ENCODE measurements at places on chromosomes 6 and 20. TPM values are rescaled to one million over a fixed set of nuclear protein-coding genes. Genes with fewer than 3 reads are reported as not detected.

TUBB1 gene
- total RNA-seq = 0.05 TPM

DNA sequence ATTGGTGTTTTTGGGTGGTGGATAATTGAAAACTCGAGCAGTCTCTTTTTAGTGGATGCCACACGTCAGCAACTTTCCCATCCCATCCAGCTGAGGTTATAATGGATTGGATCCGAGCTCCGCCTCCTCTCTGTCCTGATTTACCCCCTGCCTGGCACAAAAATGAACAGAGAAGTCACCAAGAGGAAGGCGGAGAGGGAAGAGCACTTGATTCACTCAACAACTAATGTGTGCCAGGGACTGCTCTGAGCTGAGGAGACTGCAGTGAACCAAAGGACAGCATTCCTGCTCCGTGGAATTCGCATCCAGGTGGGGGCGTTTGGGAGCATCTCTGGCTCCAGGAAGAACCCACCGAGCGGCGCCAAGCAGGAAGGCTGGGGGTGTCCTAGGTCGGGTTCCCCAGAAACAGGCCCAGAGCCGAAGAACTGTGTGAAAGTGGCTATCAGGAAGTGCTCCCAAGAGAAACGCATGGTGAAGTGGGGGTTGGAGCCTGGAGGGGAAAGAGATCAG is 95.8 kb upstream of the NAA20 start:
- no peak for DNase-seq

PAK5 gene
- not detected for total RNA-seq

DNA sequence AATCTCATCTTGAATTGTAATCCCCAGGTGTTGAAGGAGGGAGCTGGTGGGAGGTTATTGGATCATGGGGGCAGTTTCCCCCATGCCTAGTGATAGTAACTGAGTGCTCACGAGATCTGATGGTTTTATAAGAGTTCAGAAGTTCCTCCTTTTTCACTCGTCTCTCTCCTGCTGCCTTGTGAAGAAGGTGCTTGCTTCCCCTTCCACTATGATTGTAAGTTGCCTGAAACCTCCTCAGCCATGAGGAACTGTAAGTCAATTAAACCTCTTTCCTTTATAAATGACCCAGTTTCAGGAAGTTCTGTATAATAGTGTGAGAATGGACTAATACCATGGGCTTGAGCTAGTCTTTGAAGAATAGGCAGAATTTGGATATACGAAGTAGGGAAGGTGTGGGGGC is 113.9 kb downstream of the RIN2 start:
- DNase-seq = no peak

DNA sequence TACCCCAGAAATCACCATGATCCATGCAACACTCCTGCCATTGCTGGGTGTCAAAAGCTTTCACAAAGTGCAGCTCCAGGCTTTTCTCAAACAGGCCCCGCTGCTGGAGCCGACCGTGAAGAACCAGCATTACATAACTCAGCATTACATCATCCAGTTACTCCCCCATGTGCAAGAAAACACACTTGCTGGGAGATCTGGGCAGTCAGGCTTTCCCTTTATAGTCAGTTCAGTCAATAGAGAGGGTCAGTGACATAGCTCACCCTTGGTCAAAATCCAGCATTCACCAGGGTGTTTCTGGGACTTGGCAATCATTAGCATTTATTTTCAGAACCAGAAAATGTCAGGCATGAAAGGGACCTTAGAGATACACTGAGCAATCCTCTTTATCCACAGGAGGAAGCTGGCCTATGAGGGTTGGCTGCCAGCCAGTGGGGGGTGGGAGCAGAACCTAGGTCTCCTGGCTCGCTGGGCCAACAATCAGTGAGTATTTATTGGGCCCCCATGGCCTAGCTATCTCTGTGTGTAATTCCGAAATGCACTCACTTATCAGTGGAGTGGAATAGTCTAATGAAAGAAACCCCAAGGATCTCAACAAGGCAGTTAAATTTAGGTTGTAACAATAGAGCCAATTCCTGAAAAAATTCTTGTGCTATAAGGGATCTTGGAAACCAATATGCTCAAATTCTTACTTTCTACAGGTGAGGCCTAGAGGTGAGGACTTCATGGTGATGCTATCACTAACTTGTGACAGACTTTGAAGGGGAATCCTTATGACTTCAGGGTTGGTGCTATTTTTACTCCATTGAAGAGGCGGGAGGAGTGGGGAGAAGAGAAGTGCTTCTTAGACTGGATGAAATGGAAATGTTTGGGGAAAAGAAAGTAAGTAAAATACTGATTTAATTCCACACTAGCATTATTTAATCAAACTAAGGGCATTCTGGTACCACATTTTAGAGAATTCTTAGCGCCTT is 54.6 kb downstream of the LYRM4 start:
- peak; percentile 38 for DNase-seq

TPD52L1 gene
- total RNA-seq = 47.9 TPM

DNA sequence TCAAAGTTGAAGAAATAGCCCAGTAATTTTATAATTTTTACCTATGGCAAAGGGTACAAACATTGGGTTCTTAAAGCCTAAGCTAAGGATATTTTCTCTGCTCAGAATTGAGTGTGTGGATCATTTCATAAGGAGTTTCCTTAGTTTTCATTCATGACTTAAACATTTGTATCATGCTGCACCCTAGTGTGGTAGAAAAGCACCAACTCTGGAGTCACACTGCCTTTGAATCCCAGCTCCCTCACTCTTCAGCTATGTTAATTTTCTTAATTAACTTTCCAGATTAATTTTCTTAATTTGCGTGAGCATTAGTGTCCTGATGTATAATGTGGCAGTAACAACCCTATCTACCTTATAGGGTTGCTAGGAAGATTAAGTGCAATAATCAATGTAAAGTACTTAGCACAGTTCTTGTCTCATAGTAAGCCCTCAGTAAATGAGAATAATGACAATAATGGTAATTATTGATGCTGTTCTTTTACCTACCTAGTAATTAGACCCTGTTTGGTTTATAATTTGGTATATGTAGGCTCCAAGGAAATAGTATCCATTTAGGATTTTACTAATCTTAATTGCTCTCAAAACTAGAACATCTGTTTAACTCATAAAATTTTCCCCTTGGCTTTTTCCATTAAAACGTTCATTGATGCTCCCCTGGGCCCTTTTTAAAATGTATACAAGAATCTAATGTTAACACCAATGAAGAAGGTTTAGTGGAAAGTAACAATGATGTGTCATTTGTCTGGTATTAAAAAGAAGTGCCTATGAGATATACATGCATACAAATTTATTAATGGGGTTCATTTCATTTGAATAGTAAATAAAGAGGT is 31.6 kb downstream of the DSE start:
- no peak for DNase-seq

CYP39A1 gene
- 2.1 TPM for total RNA-seq

- no peak for DNase-seq
Measured at GRCh38 chr6:37435373-37435772, 2.4 kb downstream of the CMTR1 start.

- no peak for DNase-seq
Measured at GRCh38 chr20:38628580-38629470, 27.2 kb downstream of the ARHGAP40 start.

TEAD3 gene
- 24.4 TPM for total RNA-seq

SIRPB1 gene
- total RNA-seq = not detected

DNA sequence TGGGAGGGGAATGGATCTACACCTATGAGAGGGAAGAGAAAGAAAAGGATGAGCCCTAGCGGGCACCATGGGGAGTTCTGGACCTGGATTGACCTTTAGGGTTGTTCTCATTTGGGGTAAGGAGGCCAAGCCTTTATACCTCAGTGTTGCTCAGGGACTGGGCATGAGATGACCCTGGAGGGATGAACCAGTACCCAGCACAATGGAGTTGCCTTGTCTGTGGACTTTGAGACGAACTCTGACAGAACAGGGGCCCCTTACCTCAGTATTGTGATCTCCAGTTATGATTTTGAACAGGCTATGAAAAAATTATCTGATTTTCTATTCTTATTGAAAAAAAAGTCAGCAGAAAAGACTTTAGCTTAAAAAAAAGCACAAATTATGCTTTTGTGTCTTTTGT is 88.6 kb downstream of the FOXA2 start:
- no peak for DNase-seq

SLC32A1 gene
- not detected for total RNA-seq

DNA sequence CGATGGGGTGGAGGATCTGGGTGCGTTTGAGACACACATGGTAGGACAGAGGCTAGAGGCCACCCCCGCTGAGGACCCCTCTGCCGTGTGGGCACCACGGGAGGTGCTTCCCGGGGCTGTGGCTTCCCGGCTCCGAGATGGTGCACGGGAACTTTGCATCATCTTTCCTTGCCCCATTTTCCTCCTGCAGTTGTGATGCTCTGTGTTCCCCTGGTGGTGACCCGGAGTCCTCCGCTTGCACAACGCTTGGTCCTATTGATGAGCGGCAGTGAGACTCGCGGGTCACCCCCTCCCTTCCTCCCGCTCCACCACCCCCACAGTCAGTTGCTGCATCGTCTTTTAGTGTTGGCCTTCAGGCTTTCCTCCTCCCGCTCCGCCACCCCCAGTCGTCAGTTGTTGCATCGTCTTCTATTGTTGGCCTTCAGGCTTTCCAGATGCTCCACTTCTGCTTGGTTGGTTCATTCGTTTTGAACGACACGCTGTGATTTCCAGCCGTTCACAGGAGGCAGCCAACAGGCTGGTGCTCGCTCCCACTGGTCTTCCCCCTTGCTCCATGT is 37.3 kb downstream of the PYGB start:
- peak; percentile 36 for DNase-seq

ADGRF4 gene
- total RNA-seq = not detected

DNA sequence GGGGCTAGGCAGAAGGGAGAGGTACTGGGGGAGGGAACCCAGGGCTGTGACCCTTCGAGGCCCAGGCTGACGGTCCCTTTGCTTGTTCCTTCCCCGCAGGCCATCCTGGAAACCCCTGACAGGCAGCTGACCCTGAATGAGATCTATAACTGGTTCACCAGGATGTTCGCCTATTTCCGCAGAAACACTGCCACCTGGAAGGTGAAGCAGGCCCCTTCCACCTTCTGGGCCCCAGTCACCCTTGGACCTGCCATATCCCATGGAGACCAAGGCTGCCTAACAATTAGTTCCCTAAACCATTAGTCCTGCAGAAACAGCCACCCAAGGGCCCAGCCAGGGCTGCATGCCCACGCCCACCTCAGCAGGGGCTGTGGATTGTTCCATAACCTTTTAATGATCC is 44.9 kb downstream of the FOXP4 start:
- DNase-seq = no peak

- DNase-seq = no peak
Measured at GRCh38 chr6:42165016-42165415, 8.1 kb upstream of the GUCA1A start.

SRC gene
- total RNA-seq = 9.4 TPM

DNA sequence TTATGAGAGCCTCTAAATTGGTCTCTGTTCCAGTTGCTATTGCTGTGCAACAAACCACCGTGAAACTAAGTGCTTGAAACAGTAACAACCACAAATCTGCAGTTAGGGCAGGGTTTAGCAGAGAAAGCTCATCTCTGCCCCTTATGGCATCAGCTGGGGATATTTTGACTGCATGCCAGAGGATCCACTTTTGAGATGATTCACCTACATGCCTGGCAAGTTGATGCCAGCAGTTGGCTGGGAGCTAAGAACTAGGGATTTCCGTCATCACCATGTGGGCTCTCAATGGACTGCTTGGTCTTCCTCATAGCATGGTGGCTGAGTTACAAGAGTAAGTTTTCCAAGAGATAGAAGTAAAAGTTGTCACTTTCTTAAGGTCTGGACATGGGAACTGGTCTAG is 35.1 kb downstream of the PLCB4 start:
- no peak for DNase-seq

Data from SJSA1 (cell line).